ENCODE measurements at places on chromosomes 3 and 15.

- DNase-seq: no peak
Observed at GRCh38 chr3:113594066-113594465, 61.7 kb downstream of the SIDT1 start.

DNA sequence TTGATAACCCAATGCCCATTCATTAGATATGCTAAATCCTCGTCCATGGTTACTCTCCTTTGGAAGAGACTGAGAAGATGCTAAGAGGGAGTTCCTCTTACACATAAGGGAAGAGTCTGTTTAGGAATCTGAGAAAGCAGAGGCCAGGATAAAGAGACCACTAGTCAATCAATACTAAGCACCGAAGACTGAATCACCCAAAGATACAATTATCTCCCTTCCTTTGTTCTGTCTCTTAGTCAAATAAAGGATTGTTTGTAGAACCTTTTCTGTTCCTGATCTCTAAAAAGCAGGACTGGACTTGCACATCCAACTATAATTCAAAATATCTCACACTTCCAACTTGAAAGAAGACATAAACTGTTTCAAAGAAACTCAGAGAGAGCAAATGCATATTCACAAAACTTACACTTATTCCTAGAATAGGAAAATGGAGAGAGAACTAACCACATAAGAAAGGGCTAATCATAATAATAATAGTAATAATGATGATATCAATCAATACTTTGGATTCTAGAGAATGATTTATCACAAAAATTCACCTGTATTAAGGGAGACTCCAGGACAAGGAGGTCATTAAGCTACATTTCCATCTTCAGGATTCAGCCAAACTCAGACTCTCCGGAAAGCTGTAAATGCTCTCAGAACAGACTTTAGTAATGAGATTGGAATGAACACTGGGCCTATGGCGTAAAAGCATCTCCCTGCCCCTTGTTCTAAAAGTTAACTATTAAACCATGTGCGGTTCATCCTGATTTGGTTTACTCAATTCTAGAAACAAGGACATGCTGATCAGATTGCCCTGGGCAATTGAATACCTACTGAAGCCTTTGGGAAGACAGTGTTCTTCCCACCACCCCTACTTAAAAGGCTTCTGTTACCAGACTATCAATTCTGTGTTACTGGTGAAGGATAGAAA lies 401.5 kb downstream of the ZBTB20 start:
- no peak for DNase-seq

- no peak for DNase-seq
Observed at GRCh38 chr3:171038342-171038741, 11.8 kb upstream of the SLC2A2 start.

DNA sequence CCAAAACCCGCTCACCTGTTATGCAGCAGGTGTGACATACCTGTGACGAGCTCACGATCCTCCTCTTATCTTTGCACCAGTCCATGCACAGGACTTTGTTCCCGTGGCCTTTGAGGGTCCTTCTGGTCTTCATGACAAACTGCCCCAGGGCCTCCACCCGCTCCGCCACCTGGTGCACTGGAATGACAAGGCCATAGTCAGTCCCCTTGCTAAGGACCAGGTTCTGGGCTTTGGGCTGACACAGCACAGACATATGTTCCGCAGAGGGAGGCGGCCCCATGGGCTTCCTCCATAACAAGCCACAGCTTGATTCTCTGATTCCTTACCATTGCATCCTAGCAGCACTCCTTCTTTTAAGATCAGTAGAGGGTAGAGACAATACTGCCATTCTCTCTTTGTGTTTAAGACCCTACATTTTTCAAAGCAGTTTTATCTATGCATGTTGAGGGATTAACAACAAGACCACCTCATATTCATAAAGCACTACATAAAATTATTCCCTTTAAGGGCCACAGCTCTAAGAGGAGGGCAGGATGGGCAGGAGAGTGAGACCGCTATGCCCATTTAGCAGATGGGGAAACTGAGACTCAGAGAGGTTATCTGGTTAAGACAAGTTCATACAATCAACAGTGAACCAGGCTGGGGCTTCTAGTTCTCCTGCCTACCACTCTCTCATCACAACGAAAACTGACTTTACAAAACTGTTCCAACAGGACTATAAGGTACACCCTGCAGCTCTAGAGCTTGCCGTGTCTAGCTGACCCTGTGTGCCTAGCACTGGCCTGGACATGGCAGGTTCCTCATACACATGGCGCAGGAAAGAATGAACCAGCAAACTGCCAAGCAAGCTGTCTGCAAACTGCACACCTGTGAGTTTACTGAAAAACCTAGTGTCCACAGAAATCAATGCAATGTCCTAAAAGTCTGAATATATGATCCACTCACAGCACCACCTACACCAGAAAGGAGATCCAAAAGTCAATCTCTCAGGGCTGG lies 37.0 kb downstream of the GNB5 start:
- DNase-seq: no peak

- DNase-seq: no peak
Observed at GRCh38 chr3:109072194-109072593, 45.7 kb downstream of the MORC1 start.

- DNase-seq: no peak
Observed at GRCh38 chr3:194164861-194165260, 28.9 kb downstream of the HES1 start.

DNA sequence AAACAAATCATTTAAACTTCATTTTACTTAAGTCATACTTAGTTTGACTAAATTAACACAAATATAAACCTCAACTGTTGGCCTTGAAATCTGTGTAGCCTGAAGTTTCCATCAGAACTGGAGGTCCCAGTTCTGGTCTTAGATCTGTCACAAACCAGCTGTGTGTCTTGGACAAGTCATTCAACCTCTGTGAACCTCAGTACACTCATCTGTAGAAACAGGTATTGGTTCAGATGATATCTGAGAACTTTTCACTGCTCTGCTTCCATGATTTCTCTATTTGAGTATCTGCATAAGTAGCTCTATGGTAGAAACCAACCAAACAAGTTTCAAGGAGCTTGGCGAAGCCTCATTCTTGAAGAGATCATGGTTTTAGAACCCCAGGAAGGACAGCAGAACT lies 60.4 kb upstream of the SLC2A2 start:
- no peak for DNase-seq

DNA sequence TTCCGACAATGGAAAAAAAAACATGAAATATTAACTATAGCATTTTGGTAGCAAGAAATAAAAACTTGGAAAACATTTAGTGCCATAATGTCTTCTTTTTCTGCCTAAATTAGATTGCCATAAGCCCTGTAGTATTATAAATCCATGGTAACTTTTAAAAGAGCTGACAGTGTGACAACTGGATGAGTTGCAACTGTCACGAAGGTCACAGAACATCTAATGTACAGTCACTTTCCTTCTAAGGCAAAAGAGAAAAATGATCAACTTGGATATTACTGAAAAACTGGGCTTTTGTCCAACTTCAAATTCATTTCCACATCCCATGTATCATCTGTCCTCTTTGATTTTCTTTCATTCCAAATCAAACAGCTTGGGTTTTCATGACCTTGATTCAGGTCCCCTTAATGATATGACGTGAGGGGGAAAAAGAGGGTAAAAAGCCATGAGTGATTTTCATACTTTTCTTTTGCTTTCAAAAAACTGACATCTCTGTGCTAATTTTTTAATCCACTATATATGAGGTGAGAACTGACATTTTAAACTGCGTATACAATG lies 602 bp downstream of the CPB1 start:
- DNase-seq: no peak

- no peak for DNase-seq
Observed at GRCh38 chr3:187980861-187981260, 173.1 kb upstream of the LPP start.

GRCh38 chr3:140067487-140067886 lies 132.5 kb downstream of the CLSTN2 start:
- no peak for DNase-seq

DNA sequence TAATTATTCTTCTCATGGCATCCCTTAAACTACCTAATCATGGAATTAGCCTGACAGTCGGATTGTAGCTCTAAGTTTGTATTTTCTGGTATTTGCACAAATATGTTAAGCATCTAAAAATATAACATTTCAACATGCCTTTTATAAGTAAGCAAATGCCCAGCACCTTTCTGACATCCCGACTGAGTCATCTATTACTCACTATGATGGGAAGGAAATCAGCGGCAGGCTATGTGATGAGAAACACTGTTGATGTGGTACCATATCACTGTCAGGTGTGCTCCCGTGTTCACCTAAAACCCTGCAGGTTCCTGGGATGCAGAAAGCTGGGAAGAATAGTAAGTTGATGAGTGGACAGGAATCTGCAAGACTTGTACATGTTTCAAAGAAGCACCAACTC lies 367.8 kb upstream of the IL12A start:
- no peak for DNase-seq

DNA sequence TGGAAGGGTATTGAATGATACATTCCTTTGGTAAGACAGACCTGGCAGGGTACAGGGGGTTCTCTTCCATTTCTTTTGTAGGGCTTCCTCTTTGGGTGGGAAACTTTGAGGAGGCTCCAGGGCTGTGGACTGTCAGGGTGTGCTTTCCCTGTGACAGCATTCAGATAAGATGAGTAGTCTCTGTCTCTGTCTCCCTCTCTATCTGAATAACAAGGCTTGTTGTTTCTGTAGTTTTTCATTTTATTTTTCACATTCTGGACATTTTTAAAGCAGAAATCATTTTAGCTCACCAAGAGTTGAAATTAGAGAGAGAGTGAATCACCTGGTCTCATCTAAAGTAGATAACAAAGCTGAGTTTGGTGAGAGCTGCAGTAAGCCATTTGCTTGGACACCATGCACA lies 100.8 kb upstream of the TPM1 start:
- no peak for DNase-seq

DNA sequence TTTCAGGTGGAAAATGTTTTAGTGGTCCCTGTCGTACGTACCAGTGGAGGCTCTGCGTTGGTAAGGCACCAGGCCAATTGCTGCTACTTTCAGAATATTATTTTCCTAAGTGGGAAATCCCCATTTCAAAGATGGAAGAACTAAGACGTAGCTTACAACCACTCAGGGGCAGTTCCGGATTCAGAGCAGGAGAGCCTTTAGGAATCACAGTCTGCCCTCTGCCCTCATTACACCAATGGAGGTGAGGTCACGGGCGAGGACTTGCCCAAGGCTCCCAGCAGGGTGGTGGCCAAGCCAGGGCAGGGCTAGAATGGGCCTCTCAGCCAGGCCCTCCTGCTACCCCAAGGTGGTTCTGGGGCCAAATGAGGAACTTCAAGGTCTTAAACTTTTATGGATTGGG lies 72.6 kb downstream of the RASGRF1 start:
- DNase-seq: no peak

- DNase-seq: no peak
Observed at GRCh38 chr3:58281069-58281468, 25.0 kb upstream of the RPP14 start.

GRCh38 chr15:62453375-62453774 lies 288.3 kb upstream of the C2CD4B start:
- DNase-seq: no peak

DNA sequence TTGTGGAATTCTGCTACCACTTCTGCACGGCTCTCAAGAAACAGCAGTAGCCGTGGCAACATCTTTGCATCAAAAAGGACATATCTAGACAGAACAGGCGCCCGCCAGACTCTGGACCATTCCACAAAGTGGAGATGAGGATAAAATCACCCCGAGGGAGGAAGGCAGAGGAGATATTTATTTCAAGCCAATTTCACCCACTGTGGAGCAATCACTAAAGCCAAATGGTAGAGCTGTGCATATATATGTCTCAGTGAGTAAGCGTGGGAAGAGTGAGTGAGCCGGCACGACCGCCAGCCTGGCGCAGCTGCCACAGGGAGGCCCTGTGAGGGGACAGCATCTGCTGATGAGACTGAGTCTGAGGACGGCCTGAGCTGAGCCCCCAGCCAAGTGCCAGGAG lies 111.3 kb downstream of the MEGF11 start:
- DNase-seq: no peak

DNA sequence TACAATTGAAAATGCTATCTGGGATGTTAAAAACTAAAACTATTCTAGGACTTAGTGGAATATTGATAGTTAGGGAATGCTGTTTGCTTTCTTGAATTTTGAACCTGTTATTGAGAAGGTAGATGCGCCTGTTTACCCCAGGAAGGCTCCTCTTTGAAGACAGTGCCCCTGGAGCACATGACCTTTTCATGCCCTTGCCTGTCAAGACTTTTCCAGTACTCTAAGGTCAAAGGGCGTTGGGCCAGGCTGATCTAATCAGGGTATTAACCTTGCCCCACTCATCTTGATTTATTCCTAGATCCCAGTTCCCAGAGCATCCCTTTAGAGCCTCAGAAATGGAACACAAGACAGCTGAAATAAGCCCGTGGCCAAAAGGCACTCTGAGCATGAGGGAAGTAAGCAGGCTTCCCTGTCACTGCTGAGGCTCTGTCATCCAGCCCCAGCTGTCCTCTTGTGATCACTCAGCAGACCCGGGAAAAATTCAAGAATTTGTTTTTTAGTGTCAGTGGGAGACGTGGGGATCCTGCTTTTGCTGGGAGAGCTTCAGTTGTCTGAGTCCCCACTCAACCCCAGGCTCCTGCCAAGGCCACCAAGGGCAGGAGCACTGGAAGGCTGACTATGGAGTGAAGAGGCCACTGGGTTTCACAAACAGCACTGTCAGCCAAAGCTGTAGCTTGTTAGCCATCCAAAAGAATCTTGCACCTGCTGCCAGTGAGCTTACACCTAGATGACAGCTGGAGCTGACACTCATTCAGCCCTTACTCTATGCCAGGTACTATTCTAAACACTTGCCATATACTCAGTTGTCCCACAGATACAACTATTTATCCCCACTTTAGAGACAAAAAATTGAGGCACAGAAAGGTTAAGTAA lies 169.0 kb downstream of the PGPEP1L start:
- DNase-seq: no peak

DNA sequence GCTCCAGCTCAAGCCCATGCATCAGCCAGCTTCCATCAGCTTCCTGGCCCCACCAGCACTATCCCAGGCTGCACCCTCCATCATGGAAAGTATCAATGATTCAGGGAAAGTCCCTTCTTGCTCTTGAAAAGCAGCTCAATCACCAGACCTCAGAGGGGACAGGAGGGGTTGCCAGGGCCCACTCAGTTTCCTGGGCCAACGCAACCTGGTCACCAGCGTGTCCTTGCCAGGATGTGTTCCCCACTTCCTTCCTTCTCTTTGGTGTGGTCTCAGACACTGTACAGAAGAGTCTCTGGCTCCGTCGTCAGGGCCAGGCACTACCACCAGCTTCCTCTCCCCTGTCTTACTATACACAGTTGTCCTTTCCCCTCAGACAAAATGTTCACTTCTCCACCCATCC lies 3.0 kb downstream of the HDC start:
- DNase-seq: no peak

DNA sequence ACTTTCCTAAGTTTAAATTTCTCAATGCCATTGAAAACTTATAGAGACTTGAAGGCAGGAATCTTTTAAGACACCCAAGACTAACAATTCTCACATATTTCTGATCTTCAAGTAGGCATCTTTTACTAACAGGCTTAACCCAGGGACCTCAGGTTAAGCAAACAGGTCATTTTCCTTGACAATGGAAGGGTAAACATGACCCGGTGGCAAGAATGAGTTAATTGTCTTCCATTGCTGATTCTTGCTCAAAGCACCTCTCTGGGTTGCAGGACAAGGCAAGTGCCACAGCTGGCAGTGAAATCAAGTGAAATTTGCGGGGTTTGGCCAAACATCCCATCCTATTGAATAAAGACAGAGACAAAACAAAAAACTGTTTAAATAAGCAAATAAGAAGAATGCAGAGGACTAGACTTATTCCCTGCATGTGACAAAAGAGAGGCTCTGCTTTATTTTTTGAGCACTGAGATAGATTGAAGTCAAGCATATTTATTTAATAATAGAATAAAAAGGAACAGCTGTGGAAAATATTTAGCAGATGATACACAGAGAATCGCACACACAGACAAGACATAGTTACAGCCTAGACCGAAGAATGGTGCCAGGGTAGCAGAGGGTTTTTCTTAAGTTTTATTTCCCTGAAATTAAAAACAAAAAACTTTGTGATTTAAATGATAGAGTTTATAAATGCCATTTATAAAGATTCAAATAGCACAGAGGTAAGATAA lies 56.0 kb upstream of the MITF start:
- DNase-seq: no peak

Data from left kidney (tissue), 8 donors.